Stimulated activated CD8-positive, alpha-beta memory T cell treated with anti-CD3 and anti-CD28 coated beads, Interleukin-2, amount 100 ng/mL, for 48 hours (primary cell): ENCODE measurements at places on chromosomes 3 and 15.

GRCh38 chr3:13547591-13548371 is 1.1 kb upstream of the FBLN2 start:
- DNase-seq: no peak

DNA sequence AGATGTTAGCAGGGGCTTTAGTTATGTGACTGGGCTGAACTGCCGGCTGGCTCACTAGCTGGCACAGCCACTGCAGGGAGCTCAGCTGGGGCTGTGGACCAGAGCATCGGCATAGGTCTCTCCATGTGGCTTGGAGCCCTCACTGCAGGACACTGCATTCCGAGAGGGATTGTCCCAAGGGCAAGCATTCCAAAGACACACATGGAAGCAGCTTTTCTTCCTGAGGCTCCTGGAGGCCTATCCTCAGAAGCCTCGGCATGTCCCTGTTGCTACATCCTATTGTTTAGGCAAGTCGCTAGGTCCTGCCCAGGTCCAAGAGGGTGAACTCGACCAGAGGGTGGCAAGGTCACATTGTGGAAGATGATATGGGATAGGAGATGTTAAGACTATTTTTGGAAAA is 209.8 kb downstream of the PLCL2 start:
- no peak for DNase-seq

- DNase-seq: no peak
Measured at GRCh38 chr3:106510206-106510605, 641.4 kb upstream of the CBLB start.

DNA sequence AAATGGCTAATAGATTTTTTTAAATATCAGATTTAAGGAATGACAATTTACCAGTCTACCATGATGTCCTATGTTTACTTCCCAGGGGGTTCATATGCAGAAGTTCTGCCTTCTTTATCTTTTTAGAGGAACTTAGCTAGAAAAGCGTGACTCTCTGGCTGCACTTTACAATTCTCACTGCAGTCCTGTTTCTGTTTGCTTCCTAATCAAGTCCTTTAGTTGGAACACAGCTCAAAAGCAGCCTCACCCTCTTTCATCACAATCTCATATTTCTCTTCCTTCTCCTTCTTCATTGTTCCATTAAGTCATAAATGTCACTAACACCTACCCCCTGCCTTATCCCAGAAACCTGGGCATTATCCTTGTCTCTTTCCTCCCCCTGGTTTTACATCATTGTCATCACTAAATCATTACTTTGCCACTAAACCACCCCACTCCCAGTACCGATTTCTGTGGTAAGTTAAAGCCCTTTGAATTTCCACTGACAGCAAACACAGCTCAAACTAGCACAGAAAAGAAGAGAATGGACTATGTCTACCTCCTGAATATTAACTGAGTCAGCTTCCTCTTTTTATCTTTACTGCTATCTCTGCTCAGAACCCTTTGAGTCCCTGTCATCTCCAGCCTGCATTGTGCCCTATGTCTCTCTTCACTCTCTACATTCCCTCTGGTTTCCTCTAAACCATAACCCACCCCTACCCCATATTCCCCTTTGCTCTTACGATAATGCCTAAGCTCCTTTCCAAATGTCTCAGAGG is 13.8 kb upstream of the PPP4R2 start:
- DNase-seq: no peak

GRCh38 chr3:11543948-11544387 is 99.7 kb downstream of the VGLL4 start:
- DNase-seq: no peak

DNA sequence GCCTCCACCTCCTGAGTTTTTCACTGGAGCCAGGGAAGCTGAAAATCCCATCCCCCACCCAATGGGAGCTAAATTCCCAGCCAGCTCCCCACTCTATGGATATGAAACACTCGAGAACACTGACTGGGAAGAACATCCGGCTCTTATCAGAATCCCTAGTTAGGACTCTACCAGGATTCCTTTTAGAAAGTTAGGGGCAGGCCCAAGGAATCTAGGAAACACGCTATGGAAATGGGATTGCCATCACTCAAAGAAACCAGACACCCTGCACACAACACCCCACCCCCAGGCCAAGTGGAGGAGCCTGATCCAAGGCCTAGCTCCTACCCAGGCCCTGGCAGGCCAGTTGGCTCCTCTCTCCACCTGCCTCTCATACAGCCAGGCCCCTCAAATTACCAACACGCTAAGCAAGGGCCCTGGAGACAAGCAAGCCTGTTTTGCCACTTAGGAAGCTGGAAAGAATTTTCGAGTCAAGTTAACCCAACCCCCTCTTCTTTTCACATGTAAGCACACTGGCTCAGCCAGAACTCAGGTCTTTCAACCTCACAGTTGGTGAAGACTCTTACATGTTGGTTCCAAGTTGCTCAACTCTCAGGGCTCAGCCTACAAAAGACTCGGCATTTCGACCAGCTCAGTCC is 75.5 kb downstream of the RBPMS2 start:
- DNase-seq: no peak

DNA sequence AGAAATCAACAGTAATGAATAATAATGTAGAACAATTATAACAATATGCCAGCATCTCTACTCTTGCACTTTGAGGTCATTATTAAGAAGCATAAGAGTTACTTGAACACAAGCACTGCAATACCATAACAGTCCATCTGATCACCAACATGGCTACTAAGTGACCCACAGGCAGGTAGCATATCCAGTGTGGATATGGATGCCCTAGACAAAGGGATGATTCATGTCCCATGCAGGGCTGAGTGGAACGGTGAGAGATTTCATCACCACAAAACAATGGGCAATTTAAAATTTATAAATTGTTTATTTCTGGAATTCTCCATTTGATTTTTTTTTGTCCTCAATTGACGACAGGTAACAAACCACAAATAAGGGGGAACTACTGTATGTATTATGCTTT is 107.7 kb upstream of the TSC22D2 start:
- no peak for DNase-seq

DNA sequence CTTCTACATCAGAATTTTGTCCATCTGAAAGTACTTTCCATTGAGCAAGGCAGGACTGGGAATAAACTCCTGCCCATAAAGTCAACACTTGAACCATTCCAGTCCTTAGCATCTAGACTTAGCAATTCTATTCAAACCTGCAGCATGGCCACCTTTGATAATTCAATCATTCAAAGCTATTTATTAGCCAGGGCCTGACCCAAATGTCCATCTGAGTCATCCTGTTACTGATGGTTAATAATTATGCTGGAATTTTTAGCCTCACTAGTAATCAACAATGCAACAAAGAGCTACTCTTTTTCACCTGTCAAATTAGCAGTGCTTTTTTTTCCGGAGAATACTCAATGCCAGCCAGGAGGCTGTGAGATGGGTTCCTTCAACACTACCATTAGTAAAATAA is 72.7 kb upstream of the SNRK start:
- DNase-seq: no peak

- no peak for DNase-seq
Measured at GRCh38 chr15:52294881-52295420, 653 bp downstream of the MYO5C start.

GRCh38 chr3:5035692-5036391 is 56.6 kb downstream of the BHLHE40 start:
- no peak for DNase-seq

DNA sequence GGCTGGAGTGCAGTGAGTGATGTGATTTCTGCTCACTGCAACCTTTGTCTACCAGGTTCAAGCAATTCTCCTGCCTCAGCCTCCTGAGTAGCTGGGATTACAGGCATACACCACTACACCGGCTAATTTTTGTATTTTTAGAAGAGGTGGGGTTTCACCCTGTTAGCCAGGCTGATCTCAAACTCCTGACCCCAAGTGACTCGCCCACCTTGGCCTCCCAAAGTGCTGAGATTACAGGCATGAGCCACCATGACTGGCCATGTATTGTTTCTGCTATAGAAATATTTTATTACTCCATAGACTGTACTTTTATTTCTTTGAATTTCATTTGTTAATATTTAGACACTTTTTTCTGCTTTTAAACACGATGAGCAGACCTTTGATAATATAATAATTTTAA is 60.4 kb downstream of the GTF2E1 start:
- DNase-seq: no peak

DNA sequence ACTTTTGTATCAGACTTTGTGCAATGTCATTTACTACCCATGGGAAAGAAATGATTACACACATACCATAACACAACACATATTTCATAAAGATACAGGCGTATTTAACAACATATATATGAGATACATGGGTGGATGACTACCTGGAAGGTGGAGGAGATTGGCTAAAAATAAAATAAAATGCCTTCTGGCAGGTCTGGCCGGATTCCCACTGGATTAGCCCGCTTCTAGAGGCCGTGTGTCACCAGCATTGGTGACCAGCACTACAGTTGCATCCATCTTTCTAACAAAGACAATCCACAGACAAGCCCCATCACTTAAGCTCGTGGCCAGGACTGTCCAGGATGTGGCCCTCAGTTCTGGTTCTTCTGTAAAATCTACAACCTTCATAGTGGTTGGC is 21.0 kb upstream of the SEC22A start:
- DNase-seq: no peak

- DNase-seq: no peak
Measured at GRCh38 chr3:127706312-127706711, 33.6 kb downstream of the ABTB1 start.

DNA sequence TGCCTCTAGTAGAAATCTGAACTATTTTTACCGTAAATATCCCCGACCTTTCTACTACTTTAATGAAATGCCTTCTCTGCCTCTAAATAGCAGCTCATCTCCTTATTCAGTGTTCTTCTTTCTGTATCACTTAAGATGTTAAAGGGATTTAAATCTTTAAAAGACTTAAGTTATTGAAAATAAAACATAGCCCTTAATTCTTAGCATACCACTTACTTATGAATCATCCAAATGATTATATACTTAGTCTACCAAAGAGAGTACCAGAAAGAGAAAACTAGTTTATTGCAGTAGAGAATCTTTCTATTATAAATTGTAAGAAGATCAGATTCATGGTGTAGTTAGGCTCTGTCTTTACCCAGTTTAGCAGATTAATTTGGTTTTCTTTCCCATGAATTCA is 802.0 kb downstream of the TBL1XR1 start:
- DNase-seq: no peak

DNA sequence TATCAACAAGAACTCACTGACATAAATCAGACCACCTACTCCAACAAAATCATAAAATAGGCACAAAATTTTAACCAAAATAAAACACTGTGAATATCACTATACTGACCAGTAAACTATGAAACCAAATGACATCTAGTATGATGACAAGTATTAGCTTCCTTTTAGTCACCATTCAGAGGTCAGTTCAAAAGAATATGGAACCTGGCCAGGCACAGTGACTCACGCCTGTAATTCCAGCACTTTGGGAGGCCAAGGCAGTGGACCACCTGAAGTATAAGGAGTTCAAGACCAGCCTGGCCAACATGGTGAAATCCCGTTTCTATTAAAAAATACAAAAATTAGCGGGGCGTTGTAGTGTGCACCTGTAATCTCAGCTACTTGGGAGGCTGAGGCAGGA is 65.8 kb downstream of the SMARCC1 start:
- no peak for DNase-seq

DNA sequence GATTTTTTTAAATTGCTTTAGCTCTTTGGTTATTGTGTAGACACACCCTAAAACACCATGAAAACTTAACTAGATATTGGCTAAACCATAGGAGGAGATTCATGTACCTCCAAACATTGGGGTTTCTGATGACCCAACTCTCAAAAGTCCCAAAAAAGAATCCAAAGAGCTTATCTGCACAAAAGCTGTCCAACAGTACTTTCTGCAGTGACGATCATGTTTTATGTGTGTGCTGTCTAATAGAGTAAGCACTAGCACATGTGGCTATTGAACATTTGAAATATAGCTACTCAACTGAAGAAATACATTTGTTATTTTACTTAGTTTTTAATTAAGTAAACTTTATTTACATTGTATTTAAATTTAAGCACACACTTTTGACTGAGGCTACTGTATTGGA is 818.2 kb upstream of the LMCD1 start:
- DNase-seq: no peak

GRCh38 chr3:67646586-67647234 is 7.7 kb downstream of the SUCLG2 start:
- DNase-seq: no peak

GRCh38 chr3:193884027-193884426 is 251.9 kb upstream of the HES1 start:
- no peak for DNase-seq

DNA sequence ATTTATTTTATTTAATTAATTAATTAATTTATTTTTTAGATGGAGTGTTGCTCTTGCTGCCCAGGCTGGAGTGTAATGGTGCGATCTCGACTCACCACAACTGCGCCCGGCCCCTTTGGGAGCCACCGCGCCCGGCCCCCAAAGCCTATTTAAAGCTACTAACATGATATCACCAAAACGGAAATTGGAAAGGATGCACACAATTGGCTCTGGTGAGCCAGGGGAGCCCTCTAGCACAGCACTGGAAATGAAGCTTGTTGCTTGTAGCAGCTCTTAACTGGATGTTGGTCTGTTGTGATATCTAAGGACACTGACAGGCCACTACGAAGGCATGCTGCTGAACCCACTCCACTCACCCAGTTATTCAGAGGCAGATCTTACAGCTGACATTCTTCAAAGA is 104.5 kb downstream of the IGF2BP2 start:
- no peak for DNase-seq

DNA sequence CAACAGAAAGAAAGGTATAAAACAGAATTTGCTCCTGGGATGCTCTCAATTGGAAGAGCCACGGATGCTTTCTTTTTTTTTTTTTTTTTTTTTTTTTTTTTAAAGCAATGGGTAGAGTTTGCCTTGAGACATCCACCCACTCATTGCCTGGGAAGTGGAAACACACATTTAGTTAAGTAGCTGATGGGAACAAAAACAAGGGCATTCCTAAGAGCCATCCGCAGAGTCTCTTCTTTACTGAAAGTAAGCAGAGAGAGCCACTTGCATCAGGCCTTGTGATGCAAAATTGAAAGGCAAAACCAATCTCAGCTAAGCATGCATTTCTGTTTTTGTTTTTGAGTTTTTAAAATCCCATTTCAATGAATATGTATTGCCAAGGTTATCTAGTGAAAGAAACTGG is 787.9 kb upstream of the LMCD1 start:
- DNase-seq: no peak

- no peak for DNase-seq
Measured at GRCh38 chr3:69494185-69494584, 108.3 kb upstream of the FRMD4B start.

DNA sequence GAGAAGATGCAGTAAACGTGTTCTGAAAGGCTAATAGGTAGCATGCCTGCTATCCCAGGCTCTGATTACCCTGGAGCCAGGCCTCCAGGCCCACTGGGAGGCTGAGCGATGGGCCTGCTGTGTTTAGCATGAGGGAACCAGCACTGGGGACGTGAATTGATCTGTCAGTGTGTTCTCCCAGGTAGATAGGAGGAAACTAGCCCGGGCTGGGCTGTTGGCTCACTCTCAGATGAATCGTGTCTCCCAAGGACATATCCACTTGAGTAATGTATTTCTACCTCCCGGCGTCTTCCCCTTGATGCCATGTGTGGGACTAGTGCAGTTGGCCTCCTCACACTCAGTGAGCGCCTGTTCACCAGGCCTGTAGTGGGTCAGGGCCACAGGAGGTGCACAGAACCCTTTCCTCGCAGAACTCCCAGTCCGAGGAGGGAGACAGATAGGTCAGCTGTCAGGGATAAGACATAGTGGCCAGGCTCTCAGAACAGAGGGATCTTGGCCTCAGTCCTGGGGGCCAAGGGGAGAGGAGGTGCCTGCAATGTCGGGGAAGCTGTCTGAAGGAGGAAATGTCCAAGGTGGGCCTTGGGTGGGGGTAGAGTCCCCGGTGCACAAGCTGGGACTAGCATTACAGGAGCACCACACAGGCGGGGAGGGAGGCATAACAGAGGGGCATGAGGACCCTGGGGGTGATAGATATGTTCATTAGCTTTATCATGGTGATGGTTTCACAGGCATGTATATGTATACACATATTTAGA is 111.7 kb downstream of the DNAJB8 start:
- DNase-seq: no peak
